ENCODE measurements at places on chromosomes 16 and 17.

- no peak for DNase-seq
Measured at GRCh38 chr17:57720386-57721035, 24.6 kb downstream of the CCDC182 start.

DNA sequence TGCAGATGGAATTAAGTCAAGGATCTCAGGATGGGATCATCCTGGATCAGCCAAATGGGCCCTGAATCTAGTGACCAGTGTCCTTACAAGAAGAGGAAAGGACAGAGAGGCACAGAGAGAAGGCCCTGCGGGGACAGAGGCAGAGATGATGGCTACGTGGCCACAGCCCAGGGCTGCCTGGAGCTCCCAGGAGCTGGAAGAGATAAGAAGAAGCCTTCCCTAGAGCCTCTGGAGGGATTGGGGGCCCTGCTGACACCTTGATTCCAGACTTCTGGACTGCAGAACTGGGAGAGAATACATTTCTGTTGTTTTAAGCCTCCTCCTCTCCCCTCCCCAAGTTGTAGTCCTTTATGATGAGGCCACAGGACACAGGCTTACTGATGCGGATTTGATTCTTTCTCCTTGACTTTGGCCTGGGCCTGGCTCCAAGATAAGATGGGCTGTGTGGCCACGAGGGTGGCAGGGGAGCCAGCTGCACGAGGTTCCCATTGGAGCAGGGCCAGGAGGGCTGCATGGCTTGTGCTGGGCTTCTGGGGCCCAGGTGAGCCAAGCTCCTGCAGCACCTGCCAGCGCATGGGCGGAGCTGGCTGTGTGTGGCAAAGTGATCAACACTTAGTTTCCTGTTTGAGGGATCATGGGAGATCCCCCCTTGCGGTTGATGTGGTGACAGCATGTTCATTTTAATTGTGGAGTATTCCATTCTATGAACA, 146.1 kb downstream of the IRF8 start:
- no peak for DNase-seq

DNA sequence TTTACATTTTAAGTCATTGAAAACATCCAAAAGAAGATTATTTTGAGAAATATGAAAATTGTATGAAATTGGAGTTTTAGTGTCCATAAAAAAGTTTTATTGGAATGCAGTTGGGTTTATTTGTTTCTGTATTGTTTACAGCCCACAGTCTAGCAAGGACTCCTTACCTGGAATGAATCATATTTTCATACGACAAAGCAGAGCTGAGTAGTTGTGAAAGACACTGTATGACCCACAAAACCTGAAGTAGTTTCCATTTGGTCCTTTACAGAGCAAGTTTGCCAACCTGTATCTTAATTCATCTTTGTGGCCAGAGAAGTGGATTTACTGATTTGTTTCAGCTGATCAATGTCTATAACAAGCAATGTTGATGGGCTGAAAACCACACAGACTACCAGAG, 10.3 kb downstream of the CCL18 start:
- DNase-seq = no peak

- peak; percentile 5 for DNase-seq
Measured at GRCh38 chr17:62140836-62141235, 75.8 kb upstream of the MED13 start.
